CD4-positive, CD25-positive, alpha-beta regulatory T cell (primary cell): ENCODE measurements at places on chromosomes 4 and X.

- H3K36me3 ChIP-seq = no peaks in the 10 kb centered on the region
- no peak overlapping the region for H3K4me3 ChIP-seq
- no peak overlapping the region for H3K27ac ChIP-seq
- H3K4me1 ChIP-seq = no peaks in the 10 kb centered on the region
- no peak for DNase-seq
- H3K27me3 ChIP-seq = peaks cover 7% of the 10 kb centered on the region
These were observed 116.7 kb upstream of the STOX2 start for GRCh38 chr4:183788308-183788905.

- H3K4me3 ChIP-seq = no peak overlapping the region
- no peak for DNase-seq
- H3K27me3 ChIP-seq = no peaks in the 10 kb centered on the region
- H3K36me3 ChIP-seq = no peaks in the 10 kb centered on the region
These were observed 21.8 kb downstream of the RNF212 start for GRCh38 chr4:1091561-1091995.

- no peak for DNase-seq
- H3K4me3 ChIP-seq = no peak overlapping the region
- no peaks in the 10 kb centered on the region for H3K27me3 ChIP-seq
- no peaks in the 10 kb centered on the region for H3K36me3 ChIP-seq
- H3K4me1 ChIP-seq = no peaks in the 10 kb centered on the region
These were observed 119.7 kb downstream of the CHRNA9 start for GRCh38 chr4:40454816-40455215.

DNA sequence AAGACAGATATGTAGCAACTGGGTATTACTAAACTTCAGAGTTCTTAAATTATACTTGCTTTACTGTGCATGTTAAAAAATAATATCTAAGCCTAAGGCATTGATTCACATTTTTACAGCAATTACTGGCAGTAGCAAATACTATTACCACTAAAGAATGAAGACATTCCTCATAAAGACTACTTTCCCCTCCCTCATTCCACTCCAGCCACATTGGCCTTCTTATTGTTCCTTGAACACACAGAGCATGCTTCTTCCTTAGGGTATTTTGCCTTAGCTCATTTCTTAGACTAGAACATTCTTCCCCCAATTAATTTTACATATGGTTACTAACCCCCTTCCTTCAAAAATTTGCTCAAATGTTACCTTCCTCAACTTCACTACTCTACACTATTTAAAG, 717.0 kb downstream of the CCSER1 start:
- no peak for DNase-seq
- H3K36me3 ChIP-seq = no peaks in the 10 kb centered on the region
- no peak overlapping the region for H3K27ac ChIP-seq
- H3K27me3 ChIP-seq = no peaks in the 10 kb centered on the region
- H3K4me3 ChIP-seq = no peak overlapping the region
- H3K4me1 ChIP-seq = no peaks in the 10 kb centered on the region

DNA sequence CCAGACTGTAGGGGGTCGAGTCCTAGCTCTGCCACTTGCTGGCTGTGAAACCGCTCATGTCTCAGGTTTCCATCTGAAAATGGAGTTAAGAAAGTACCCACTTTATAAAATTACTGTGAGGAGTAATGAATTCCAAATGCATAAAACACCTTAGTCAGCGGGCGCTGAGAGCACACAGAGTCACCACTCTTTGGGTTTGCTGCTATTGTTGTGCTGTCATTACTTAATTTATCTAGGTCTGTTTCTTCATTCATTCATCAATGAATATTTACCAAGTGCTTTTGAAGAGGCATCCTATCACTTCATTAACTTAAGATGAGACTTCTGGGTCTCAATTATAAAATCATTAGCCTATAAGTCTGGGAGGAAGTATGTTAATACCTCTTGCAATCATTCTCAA, 317.3 kb downstream of the FBXW7 start:
- H3K4me1 ChIP-seq = peaks cover 2% of the 10 kb centered on the region
- H3K4me3 ChIP-seq = no peak overlapping the region
- H3K27me3 ChIP-seq = no peaks in the 10 kb centered on the region
- no peak overlapping the region for H3K27ac ChIP-seq

- no peaks in the 10 kb centered on the region for H3K36me3 ChIP-seq
- no peak for DNase-seq
- H3K27me3 ChIP-seq = no peaks in the 10 kb centered on the region
These were observed 859.5 kb downstream of the STIM2 start for GRCh38 chr4:27720010-27720766.

GRCh38 chr4:13851085-13851940, 223.8 kb upstream of the BOD1L1 start:
- H3K4me1 ChIP-seq = no peaks in the 10 kb centered on the region
- no peak overlapping the region for H3K4me3 ChIP-seq
- no peak overlapping the region for H3K27ac ChIP-seq

DNA sequence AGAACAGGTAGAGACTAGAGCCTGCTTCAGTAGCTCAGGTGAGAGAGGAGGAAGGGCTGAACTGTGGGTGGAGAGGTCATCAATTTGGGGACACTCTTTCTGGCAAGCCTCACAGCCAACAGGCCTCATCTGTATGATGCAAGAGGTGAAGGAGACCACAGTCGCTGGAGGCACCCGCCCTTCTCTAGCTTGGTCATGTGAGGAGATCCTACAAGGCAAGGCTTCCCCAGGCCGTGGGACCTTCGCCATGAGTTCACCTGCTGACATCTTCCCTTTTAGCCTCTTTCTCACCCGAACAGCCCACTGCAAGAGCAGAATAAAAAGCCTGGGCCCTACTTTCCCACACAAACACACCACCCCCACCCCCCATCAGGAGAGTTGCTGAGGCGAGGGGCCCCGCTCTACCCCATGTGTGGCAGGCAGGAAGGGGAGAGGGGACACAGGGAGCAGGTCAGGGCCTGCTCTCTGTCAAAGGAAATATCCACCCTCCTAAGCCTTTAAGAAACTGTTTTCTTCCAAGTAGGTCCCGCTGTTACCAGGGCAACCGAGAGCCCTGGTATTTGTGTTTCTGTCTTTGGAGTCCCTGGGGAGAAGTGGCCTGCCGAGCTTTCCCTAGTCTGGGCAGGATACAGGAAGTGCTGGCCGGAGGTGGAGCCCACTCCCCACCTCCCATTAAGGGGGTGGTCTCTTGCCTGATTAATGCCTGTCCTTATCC, 8.1 kb downstream of the RTL5 start:
- H3K27me3 ChIP-seq = no peaks in the 10 kb centered on the region
- DNase-seq = no peak
- H3K4me3 ChIP-seq = no peak overlapping the region
- no peaks in the 10 kb centered on the region for H3K36me3 ChIP-seq
- H3K27ac ChIP-seq = no peak overlapping the region

- H3K27ac ChIP-seq = no peak overlapping the region
- no peak for DNase-seq
- no peak overlapping the region for H3K4me3 ChIP-seq
- no peaks in the 10 kb centered on the region for H3K27me3 ChIP-seq
- H3K36me3 ChIP-seq = no peaks in the 10 kb centered on the region
- H3K4me1 ChIP-seq = no peaks in the 10 kb centered on the region
These were observed 211.3 kb upstream of the RPS6KA3 start for GRCh38 chrX:20477836-20478524.
